Mononuclear cell (primary cell): ENCODE measurements at places on chromosomes 1 and 21. TPM values are rescaled to one million over a fixed set of nuclear protein-coding genes. Genes with fewer than 3 reads are reported as not detected.

Gene PROK1
- not detected for total RNA-seq

Gene MARK1
- under 0.01 TPM for total RNA-seq

Gene KCNQ4
- total RNA-seq, result under 0.01 TPM

Gene ANKRD34A
- 0.42 TPM for total RNA-seq

Gene S100A2
- 0.21 TPM for total RNA-seq

Gene BCL2L15
- total RNA-seq, result 1.6 TPM

Gene SLC35F3
- not detected for total RNA-seq

Gene GPR25
- 0.84 TPM for total RNA-seq

Gene IL20
- total RNA-seq, result not detected
